ENCODE measurements at places on chromosomes 3 and 15.
A peak's percentile ranks its signal among the peaks of the same experiment; 100 is the strongest.

DNA sequence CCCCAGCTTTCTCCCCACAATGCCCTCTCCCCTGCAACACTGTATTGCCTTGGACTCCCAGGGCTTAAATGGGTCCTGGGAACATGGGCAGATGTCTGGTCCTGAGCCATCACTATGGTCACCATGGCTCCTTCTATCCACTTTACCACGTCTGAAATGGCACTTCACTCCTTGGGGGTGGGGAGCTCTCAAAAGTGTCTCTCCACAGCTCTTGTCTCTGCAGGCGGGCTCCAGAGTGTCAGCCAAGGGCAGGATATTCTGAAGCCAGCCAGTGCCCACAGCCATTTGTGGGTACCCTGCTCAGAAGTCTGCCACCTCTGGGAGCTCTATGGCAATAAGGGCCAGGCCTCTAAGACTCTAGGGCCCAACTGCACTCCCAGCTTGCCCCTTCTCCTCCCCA lies 163.9 kb downstream of the PPM1L start:
- no peak for DNase-seq

DNA sequence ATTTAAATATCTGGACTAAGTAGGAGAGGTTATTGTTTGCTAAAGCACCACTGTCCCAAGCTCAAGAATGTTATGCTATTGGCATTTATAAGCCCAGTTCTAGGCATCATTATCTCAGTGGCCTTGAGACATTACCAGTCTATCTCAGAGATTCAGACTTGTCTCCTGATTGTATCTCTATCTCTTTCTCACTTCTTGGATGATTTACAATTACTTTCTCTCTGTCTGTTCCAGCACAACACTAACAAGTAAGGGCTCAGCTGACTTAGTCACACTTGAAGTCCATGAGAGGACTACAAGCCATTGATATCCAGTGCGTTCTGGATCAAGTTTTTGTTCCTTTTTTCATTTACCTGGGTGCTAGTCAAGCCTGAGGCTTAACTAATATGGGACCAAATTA lies 60.2 kb downstream of the TRIM69 start:
- DNase-seq: no peak

GRCh38 chr3:52973806-52974205 lies 72.1 kb downstream of the SFMBT1 start:
- DNase-seq: no peak

- DNase-seq: no peak
Observed at GRCh38 chr15:31311735-31312619, 14.7 kb upstream of the KLF13 start.

DNA sequence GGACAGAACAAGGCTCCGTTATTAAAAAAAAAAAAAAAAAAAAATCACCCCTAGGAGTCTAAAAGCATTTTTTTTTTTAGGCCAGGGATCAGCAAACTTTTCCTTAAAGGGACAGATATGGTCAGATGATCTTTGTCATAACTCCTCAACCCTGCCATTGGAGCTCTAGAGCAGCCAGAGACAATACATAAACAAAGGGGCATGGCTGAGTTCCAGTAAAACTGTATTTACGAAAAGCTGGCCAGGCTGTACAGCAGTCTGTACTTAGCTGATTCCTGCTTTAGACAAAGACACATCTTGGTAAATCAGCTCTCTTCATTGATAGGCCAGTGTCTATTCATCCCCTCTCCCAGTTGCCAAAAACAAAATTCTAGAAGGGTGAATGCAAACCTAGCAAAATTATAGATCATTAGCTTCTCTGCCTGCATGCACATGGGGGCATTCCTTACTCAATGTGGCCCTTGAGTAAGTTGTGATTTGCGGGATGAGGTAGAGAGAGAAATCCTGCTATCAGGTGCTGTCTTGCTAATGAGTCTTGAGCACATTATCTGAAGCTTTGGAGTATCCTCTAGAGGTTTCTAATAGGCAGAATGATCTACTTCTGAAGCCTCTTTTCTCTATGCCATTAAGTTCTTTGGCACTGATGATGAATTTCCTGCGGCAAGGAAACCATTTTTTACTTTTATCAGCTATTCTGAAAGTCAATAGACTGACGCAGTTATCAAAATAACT lies 35.2 kb downstream of the SENP8 start:
- DNase-seq: no peak

DNA sequence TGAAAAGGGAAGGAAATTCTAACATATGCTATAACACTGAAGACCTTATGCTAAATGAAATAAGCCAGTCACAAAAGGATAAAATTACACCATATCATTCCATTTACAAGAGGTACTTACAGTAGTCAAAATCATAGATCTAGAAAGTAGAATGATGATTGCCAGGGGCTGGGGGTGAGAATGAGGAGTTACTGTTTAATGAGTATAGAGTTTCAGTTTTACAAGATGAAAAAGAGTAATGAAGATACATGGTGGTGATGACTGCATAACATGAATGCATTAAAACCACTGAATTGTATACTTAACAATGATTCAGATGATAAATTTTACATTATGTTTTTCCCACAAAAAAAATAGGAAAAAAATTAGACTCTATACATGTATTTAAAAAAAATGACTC lies 152.6 kb downstream of the SCAPER start:
- no peak for DNase-seq

- DNase-seq: no peak
Observed at GRCh38 chr3:127720161-127720823, 47.5 kb downstream of the ABTB1 start.

DNA sequence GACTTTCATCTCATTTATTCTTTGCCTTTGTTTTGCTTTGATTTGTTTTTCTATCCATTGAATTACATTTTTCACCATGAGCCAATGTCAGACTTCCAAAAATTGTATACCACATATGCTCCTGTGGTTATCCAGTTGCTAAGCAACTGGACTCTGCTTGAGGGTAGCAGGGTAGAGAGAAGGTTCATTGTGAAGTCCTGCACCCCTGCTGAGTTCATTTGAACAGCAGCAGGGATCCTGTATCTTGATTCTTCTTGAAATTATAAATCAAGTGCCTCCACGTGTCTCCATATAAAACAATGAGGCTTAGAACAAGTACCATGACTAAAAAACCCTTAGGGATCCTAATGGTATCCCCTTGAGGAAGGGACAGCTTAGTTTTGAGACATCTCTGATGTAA lies 449.3 kb downstream of the ROBO2 start:
- no peak for DNase-seq

- DNase-seq: no peak
Observed at GRCh38 chr15:71291723-71292122, 176.5 kb downstream of the THSD4 start.

DNA sequence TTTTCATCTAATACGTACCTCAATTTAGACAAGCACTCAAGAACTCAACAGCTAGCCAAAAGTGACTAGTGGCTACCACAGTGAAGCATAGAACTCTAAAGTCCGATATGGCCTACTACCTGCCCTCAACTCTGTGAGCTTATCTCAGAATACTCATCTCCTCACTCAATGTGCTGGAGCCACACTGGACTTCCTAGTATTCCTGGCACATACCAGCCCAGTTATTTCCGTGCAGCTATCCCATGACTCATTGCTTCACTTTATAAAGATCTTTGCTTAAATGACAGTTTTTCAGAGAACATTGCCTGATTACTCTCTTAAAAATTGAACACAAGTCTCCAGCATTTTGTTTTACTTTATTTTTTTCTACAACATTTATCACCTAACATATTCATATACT lies 524.7 kb downstream of the PYDC2 start:
- DNase-seq: no peak

- no peak for DNase-seq
Observed at GRCh38 chr3:169286992-169287391, 376.5 kb downstream of the MECOM start.

- no peak for DNase-seq
Observed at GRCh38 chr3:89644716-89645115, 537.3 kb downstream of the EPHA3 start.

DNA sequence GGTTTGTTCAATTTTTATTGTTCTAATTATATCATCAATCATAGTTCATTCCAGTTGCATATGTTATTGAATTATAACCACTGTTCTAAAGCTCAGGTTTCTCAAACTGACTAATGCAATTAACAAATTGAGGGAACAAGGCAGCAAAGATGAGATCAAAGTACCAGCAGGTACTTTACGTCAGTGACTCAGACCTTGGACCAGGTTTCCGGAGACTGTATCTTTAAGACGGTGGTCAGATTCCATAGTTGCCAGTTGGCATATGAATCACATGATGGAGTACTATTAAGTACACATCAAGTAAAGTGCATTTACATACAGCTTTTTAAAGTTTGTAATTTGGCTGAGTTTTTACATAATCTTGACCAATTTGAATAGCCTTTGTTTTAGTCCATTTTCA lies 583.6 kb upstream of the ROBO2 start:
- DNase-seq: no peak

GRCh38 chr3:53994986-53995603 lies 103.4 kb upstream of the SELENOK start:
- no peak for DNase-seq

DNA sequence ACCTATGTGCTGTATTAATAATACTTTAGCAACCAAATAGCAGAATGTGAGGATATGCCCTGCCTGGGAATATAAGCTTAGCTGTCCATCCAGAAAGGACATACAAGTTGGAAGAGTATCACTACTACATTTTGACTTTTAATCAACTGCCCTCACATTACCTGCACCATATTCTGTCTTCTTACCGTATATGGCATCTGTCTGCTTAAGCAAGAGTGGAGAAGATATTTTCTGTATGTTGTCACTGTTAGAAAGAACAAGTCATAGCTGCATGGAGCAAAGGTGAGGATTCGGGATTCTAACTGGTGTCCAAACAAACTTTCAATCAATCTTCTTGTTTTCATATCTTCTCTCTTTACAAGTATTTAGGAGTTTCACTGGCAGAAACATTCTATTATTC lies 929.5 kb upstream of the ROBO1 start:
- DNase-seq: no peak

DNA sequence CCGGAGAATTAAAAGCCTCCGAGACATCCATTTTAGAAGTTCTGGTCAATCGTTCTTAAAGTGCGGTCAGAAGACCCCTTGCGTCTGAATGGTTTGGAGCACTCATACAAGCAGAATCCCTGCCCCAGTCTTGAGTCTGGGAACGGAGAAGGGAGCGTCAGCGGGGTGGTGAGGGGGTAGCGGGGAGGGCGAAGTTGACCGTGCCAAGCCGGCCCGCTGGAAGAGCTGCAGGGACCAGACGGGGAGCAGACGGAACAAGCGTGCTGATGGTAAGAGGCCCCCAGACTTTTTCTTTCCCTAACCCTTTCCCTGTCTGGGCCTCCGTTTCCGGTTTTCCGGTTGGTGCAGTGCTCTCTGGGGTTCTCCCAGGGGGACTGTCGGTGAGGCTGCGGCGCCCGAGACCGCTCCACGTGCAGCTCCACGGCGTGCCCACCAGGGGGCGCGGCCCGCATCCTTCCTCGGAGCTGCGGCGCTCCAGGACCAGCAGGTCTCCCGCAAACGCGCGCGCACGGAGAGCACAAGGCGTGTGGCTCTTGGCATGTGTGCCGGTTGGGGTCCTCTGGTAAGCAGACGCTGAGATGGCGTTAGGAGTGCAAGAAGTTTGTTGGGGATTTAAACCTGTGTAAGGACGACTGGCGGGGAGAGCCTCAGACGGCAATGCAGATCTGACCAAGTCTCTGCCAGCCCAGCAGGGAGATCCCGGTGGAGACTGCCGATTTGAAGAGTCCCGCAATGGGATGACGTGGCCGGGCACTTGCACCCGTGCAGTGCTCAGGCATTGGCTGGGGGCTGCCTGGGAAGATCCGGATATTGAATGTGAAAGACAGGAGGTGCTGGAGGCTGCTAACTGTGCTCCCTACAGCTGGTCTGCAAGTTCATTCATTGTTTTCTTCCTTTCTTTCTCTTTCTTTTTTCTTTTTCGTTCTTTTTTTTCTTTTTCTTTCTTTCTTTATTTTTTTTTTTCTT lies 19.2 kb upstream of the CORO2B start:
- peak; percentile 57 for DNase-seq

DNA sequence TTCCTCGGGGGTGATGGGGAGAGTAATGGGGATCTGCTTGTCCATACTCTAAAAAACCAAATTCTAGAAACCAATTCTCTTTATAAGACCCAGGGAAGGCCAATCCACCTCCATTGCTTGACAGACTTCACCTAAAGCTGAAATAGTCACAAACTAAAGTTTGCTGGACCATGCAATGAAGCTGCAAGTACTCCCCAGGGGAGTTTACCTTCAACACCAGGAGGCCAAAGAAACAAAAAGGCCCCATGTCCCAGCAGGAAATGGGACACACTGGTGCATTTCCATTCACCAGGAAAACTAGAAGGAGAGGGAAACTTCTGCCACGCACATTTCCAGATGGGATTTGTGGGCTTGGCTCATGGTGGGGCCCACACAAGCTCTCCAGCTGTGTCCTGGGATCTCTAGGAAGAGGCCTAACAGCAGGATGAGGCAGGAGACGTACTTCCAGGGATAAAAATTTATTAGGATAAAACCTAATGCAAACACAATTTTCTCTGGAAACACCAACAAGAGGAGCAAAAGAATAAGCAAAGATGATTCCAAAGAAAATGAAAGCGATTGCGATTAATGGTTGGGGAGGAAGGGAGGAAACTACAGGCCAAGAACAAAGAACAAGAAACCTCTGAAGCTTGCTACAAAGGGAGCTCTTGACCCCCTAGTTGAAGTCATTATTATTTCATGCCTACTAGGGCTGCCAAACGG lies 238.0 kb upstream of the LRTM1 start:
- DNase-seq: no peak

GRCh38 chr3:73431183-73431900 lies 193.4 kb downstream of the PDZRN3 start:
- DNase-seq: no peak

DNA sequence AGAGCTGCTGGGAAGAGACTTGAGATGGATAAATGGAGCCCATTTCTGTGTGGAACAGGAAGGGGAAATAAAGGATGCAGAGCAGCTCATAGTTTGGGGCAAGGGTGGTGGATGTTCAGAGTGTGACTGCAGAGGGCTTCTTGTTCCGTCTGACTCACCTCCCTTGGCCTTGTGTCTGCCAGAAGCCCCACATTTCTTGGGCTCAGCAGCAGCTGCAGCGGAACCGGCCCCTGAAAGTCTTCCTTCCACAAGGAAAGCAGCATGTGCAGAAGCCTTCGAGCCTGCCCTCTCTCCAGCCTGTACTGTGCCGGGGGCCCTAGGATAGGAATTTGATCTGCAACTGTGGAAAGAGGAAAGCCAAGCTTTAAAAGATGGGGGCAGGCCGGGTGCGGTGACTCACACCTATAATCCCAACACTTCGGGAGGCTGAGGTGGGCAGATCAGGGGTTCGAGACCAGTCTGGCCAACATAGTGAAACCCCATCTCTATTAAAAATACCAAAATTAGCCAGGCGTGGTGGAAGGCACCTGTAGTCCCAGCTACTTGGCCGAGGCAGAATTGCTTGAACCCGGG lies 11.5 kb downstream of the CDAN1 start:
- no peak for DNase-seq

- no peak for DNase-seq
Observed at GRCh38 chr3:178761024-178761423, 224.8 kb downstream of the KCNMB2 start.

GRCh38 chr3:86774082-86774691 lies 216.8 kb downstream of the VGLL3 start:
- no peak for DNase-seq

GRCh38 chr3:133937756-133938601 lies 42.3 kb upstream of the RAB6B start:
- no peak for DNase-seq

- no peak for DNase-seq
Observed at GRCh38 chr3:187957165-187957581, 196.8 kb upstream of the LPP start.
